ENCODE measurements at places on chromosomes 6 and 20.

GRCh38 chr20:36541227-36541767, at the start of gene MYL9:
Gene MYL9, plus strand, starts transcription at chr20:36541519. Its CDS starts 3,366 bp downstream, at chr20:36544885.
- DNase-seq = no peak

- no peak for DNase-seq
These were observed 38.7 kb upstream of the RFPL4B start for GRCh38 chr6:112308476-112308875.

GRCh38 chr6:110882824-110883554, 8.4 kb downstream of the AMD1 start:
- DNase-seq = no peak

- DNase-seq = no peak
These were observed 20.6 kb upstream of the CHMP4B start for GRCh38 chr20:33790566-33790965.

DNA sequence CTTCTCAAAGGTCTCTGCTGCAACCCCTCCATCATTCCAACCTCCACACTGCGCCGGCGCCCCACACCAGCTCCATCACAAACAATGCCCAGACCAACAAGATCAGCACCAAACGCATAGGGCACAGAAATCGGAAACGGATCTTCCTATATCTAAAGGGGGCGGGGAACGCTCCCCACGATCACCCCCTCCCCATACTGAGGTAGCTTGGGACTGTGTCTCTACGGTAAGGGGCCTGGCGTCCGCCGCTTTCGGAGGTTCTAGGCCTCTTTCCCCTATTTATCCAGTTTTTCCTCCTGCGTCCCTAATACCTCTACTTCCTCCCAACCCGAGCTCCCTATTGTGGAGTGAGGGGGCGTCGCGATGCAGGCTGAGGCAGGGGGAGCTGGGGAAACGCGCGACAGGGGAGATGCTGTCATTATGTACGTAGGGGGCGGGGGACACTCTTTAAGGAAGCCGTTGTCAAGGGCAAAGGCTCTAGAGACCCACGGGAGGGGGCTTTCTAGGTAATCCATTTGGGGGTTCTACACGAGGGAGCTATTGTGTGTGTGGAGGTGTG, 909 bp downstream of the DNAAF9 start:
- no peak for DNase-seq

DNA sequence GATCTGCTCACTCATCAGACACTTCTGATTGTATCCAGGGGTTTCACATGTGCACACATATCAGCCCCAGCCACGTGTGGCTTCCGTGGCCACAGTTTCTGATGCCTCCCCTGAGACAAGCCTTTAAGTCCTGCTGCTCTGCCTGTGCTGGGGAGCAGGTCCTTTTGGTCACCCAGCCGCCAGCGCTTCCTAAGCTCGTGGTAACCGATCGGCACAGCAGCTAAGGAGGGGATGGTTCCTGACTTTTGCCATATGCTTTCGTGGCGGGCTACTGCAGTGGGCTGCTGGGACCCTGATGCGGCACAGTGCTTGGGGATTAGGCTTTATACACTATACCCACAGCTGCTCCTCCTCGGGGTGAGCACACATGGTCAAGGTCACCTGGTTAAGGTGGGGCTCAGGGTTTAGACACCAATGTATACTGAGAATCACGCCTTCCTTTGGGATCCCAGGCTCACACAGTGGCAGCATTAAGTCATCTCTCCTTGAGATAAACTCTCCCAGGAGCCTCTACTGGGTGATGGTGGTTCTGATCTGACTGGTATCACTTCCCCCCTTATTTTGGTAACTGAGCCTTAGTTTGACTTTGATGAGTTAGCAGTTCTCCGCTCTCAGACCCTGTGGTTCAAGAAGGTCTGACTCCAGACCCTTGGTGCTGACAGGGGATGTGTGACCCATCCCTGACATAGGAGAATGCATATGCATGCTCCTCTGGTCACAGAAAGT, 85.9 kb upstream of the KCNG1 start:
- no peak for DNase-seq

- DNase-seq = no peak
These were observed 143.8 kb downstream of the F13A1 start for GRCh38 chr6:6176586-6177228.

GRCh38 chr6:114862819-114863218, 520.0 kb upstream of the HS3ST5 start:
- DNase-seq = no peak

DNA sequence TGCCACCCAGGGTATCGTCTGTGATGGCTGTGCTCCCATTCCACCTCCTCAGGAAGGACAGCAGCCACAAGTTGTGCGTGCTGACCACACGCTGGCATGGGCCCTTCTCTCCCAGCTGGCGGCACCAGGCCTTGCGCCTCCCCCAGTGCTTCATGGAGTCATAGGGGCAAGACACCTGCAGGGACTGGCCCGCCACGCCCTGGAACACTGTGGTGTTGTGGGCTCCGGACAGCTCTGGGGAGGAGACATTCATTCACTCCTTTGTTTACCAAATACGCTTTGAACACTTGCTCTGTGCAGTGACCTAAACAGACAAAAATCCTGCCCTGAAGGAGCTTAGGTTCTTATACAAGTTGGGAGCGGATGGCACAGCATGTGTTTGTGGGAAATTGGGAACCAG, 1.5 kb downstream of the TREM2 start:
- no peak for DNase-seq

- no peak for DNase-seq
These were observed 8.7 kb upstream of the ZSCAN12 start for GRCh38 chr6:28408076-28408802.
